Right hindlimb (tissue), 1 donor: ENCODE measurements at places on chromosomes 16 and 17.

- no peak for DNase-seq
Measured at GRCh38 chr16:27417047-27417671, 15.2 kb downstream of the IL21R start.

DNA sequence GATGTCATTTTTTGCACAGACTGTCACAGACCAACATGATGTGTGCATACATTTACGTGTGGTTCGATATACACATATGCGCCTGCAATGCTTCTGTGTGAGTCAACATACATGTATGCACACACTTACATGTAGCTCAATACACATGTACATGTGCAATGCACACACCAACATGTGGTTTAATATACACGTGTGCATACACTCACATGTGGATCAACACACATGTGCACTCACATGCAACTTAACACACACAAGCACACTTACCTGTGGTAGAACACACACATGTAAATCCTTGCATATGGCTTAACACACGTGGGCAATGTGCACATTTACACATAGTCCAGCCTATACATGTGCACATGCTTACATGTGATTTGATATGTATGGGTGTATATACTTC lies 97.5 kb downstream of the CYLD start:
- DNase-seq, result no peak

DNA sequence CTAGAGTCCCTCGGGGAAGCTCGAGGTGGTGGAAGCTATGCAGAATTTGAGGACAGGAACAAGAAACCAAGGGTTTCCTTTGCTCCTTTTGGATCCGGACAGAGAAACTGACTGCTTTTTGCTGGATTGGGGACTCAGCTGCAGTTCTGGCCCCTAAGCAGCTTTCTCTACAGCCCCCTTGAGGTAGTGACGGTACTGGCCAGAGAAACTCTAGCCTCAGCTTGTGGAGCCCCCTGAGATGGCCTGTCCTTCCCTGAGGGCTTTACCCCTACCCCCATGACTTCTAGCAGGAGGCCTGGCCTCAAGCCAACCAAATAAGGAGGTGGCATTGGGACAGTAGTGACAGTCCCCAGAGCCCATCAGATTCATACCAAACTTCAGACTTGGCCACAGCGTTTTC lies 118.1 kb downstream of the IRX5 start:
- DNase-seq, result no peak

GRCh38 chr16:10761373-10761772 lies 17.7 kb downstream of the NUBP1 start:
- DNase-seq, result no peak

GRCh38 chr17:42249681-42250446 lies 26.3 kb downstream of the STAT5B start:
- DNase-seq, result no peak

- DNase-seq, result no peak
Measured at GRCh38 chr16:29029168-29029994, 44.5 kb downstream of the LAT start.

DNA sequence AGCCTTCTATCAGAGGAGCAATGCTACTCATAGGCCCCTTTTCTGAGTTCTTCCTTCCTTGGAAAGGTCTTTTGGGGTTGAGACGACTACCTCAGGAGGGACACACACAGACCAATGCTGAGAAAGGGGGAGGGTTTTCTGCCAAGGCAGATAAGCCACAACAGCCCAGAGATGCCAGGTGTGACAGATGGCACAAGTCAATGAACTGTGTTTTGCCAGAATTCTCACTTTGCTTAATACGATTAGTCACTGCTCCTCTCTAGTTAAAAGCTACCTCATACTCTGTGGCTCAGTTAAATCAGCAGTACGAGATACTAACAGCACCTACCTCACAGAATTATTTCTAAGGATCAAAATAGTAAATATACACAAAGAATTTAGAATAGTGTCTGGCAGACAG lies 8.0 kb downstream of the BRD7 start:
- DNase-seq, result no peak

DNA sequence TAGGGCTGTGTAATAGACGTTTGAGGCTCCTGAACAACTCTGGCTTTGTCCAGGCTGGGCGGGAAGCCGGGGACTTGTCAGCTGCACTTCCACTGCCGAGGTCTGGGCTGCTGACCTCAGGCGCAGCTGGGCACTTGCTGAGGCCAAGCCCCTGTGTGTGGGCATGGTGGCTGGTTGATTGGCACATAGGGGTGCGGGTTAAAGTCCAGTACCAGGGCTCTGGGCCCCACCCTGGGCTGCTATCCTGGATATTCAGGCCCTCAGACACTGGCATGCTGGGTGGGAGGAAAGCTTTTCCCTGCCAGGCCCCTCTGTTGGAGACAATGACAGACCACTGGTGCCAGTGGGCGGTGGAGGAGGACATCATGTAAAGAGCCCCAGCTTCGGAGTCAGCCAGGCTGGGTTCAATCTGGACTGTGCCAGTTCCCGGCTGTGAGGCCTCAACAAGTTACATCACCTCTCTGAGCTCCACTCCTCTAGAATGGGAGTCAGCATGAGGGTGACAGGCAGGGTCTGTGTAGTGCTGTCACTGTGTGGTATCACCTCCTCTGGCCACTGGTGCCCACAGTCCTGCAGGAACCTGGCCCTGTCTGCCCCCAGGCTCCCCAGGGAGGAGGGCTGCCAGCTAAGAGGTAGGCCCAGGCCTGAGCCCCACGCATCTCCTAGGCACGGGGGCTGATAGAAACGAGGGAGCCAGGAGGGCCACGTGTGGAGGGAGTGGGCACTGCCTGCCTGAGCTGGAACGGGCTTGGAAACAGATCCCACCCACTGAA lies 42.5 kb downstream of the PSME3IP1 start:
- no peak for DNase-seq

- no peak for DNase-seq
Measured at GRCh38 chr17:51745993-51746392, 412.5 kb downstream of the CA10 start.

DNA sequence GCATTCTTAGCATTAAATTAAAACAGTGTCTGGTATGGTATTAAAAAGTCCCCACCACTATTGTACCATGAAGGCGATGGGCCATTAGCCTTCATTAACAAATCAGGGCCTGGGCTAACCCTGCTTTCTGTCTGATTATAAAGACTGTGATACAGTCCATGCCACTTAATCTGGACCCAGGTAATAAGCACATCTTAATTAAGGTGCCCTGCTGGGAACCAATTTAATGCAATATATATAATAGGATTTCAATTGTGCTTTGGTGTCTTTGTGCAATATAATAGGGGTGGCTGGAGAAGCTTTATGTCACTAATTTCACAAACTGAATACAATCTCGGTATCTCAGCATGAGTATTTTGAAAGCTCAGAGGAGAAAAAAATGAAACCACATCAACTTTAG lies 64.4 kb upstream of the CDH8 start:
- DNase-seq, result no peak

GRCh38 chr17:60720763-60721531 lies 43.3 kb downstream of the BCAS3 start:
- DNase-seq, result peak; percentile 58

DNA sequence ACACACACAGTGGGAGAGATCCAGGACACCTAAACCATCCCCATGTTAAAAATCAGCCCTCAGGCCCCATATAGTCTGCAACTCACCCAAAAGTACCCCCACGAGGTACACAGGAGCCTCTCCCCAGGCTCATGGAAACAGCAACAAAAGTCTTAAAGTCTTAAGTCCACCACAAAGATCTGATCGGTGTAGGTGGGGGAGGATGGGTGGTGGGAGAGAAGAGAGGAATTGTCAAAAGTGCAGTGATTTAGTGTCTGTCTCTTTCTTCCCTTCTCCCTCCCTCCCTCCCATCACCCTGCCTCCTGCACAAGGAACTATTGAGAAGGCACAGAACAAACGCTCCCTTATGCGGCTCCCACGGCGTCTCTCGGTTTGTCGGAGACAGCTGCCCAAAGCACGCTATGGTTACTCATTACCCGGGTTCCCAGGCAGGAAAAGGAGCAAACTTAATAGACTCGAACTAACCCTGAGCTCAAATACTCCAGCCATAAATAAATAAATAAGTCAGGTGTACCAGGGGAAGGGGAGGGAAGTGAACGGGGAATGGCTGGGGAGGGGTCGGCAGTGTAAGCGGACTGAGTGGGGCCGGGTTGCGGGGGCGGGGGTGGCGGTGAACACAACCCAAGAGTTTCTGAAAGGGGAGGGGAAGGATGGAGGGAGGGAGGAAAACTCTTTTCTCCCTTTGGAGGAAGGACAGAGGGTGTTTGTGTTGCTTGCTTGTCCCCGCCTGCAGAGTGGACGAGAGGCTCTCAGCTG lies 477.4 kb downstream of the SLC39A11 start:
- DNase-seq, result peak; percentile 63

DNA sequence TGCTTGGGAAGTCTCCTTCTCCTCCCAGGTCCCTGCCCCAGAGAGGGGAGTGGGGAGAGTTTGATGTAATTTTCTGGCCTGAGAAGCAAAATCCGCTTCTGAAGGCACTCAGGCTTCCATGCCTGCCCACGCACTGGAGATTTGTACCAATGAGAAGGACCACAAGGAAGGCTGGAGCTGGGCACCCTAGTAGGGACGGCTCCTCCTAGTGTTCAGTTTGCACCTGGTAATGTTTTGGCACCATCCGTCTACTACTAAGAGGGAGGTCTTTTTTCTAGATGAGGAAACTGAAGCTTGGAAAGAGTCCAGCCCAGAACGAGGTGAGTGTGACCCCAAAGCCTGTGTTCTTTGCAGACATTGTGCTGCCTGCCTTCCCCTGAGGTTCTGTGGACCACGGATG lies 83.6 kb upstream of the NLRP1 start:
- DNase-seq, result no peak

- DNase-seq, result no peak
Measured at GRCh38 chr17:41919165-41919817, 540 bp upstream of the ACLY start.

DNA sequence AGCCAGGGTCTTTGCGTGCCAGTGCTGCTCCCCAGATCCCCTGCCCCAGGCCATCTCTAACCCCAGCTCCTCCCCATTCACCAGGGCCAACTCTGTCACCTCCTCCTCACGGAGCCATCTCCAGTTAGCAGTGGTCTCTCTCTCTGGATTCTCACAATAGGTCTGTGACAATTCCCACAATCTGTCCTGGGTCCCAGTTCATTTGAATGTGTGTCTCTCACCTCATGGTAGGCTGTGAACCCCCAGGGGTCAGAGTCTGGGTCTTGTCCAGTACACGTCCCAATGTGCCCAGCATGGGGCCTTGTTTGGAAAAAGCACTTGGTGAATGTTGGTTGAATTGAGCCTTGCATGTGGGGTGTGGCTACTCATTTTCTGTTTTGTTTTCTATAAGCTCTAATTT lies 205.3 kb downstream of the PHKB start:
- DNase-seq, result no peak

- DNase-seq, result peak; percentile 61
Measured at GRCh38 chr17:63919311-63919723, 678 bp upstream of the GH1 start.
